Naive thymus-derived CD4-positive, alpha-beta T cell (primary cell): ENCODE measurements at places on chromosomes 2 and 18. TPM values are rescaled to one million over a fixed set of nuclear protein-coding genes. Genes with fewer than 3 reads are reported as not detected.
A peak's percentile ranks its signal among the peaks of the same experiment; 100 is the strongest.

DNA sequence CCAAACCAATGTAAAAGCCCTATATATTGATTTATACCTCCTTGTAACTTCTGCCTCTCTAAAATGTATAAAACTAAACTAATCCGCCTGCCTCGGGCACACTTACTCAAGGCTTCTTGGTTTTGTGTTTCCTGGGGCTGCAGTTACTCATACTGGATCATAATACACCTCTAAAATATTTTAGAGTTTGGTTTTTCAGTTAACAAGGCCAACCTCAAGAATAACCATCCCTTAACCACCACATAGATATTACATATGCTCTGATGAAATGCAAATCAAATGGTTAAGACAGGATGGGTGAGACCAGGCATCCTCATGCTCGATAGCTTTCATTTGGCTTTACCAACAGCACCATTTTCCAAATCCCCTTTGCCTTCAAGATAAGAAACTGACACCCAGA lies 46.4 kb downstream of the UXS1 start:
- H3K27ac ChIP-seq, result no peak overlapping the region
- no peaks in the 10 kb centered on the region for H3K36me3 ChIP-seq
- H3K27me3 ChIP-seq, result no peaks in the 10 kb centered on the region
- no peak for DNase-seq

DNA sequence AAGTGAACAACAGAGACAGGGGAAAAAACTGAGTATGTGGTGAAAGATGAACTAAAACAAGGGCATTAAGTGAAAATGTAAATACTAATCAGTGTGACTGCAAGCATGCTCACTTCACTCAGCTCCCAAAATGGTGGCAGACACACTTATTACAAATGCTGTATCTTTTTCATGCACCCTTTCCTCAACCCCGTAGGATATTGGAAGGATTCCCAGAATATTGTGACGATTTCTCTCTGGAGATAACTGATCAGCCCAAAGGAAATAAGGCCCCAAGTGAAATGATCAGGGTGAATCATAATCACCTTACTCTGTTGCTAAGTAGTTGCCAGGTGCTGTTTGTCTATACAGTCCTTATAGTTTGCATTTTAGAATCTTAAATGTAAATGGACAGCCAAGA lies 138.9 kb upstream of the IL1R2 start:
- H3K27ac ChIP-seq, result no peak overlapping the region
- H3K27me3 ChIP-seq, result no peaks in the 10 kb centered on the region

- no peak for DNase-seq
- H3K36me3 ChIP-seq, result no peaks in the 10 kb centered on the region
- no peaks in the 10 kb centered on the region for H3K27me3 ChIP-seq
- H3K4me1 ChIP-seq, result no peaks in the 10 kb centered on the region
- no peak overlapping the region for H3K27ac ChIP-seq
Measured at GRCh38 chr2:165575044-165575615, 105.6 kb downstream of the CSRNP3 start.

- H3K4me1 ChIP-seq, result peaks cover 8% of the 10 kb centered on the region
- no peaks in the 10 kb centered on the region for H3K27me3 ChIP-seq
- no peak for DNase-seq
- peak overlapping the region; percentile 99 for H3K4me3 ChIP-seq
Measured at GRCh38 chr2:27051902-27052645, 606 bp downstream of the AGBL5 start.

DNA sequence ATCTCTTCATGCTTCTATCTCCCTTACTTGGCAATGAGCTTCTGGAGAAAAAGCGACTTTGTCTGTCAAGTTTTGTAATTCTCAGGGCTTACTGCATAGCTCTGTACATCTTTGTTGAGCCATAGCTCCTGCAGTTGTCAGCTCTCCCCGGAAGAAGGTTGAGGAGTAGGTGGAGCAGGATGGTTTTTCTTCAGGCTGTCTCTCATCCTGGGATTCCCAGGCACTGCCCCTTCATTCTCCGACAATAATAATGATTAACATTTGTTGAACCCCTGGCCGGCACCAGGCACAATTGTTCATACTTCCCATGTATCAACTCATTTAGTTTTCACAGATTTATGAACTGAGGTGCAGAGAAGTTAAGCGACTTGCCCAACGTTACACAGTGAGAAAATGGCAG lies 23.5 kb upstream of the RHOB start:
- no peak overlapping the region for H3K4me3 ChIP-seq
- DNase-seq, result no peak
- H3K36me3 ChIP-seq, result no peaks in the 10 kb centered on the region
- peaks cover 10% of the 10 kb centered on the region for H3K4me1 ChIP-seq

DNA sequence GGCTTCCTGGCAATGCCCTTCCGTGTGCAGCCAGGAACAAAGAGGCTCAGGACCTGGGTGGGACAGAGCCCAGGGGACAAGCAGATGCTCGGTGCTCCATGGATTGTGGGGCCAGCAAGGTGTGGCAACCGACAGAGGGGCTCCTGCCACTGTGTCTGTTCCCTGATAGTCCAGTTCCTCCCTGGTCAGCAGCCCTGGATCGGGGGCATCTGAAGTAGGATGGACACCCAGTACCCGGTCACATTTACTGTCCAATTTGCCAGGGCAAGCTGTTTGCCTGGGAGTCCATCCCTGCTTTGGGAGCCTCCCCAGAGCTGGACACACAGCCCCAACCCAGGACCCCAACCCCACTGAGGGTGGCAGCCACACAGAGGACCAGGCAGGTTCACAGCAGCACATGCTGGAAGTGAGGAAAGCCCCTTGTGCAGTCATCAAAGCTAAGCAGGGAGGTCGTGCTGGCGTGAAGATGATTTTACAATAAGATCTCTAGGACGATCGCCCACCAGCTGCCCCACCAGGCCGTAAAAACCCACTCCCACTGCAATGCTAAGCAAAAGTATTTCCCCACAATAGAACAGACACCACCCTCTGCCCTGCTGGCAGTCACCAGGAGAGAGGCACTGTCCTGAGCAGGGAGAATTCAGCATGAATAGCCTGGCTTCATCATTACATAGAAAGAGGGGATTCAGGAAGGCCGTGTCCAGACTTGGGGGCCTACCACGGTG lies 141.7 kb downstream of the NDUFA10 start:
- H3K27me3 ChIP-seq, result no peaks in the 10 kb centered on the region
- no peak for DNase-seq
- H3K36me3 ChIP-seq, result no peaks in the 10 kb centered on the region
- no peaks in the 10 kb centered on the region for H3K4me1 ChIP-seq
- H3K27ac ChIP-seq, result no peak overlapping the region

DNA sequence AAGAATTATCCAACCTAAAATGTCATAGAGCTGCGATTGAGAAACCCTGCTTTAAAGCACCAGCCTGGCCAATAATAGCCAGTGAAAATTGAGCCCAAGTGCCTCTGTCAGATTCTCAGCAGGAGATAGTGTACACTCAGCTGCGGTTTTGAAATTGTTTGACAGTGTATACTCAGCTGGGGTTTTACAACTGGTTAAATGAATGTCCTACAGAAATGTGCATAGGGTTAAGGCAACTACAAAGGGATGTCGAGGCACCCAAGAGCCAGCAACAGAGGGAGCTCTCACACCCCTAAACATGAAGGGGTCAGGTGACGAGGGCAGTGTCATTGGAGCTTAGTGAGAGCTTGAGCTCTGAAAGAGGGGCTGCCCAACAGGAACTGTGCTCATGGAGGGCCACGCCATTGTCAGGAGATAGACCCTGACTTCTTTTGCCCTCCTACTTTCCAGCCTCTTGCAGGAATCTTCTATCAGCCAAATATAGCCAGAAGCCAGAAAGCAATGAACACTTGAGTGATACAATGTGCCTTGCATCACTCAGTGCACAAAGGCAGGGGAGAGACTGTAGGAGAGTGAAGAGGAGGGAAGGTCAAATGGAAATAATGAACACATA lies 15.1 kb downstream of the ACTG2 start:
- H3K36me3 ChIP-seq, result no peaks in the 10 kb centered on the region
- H3K4me3 ChIP-seq, result no peak overlapping the region
- no peaks in the 10 kb centered on the region for H3K4me1 ChIP-seq
- H3K27me3 ChIP-seq, result no peaks in the 10 kb centered on the region
- DNase-seq, result peak; percentile 44
- H3K27ac ChIP-seq, result no peak overlapping the region

DNA sequence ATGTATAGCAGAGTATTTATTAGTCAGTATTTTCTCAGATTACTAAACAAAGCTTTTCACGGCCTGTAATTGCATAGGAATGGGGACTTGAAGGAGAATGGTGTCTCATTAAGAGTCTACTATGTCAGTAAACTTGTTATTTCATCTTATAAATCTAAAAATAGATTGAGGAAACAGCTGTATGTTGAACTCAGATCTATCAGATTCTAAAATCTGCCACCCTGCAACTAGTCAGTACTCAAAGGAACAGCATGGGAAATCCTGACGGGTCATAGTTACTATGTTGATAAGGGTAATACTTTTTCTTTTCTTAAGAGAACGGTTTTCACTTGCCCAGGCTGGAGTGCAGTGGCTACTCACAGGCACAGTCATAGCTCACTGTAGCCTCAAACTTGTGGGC lies 70.2 kb upstream of the EMILIN2 start:
- H3K36me3 ChIP-seq, result peaks cover 80% of the 10 kb centered on the region
- H3K4me1 ChIP-seq, result no peaks in the 10 kb centered on the region
- no peak for DNase-seq
- no peak overlapping the region for H3K4me3 ChIP-seq
- H3K27me3 ChIP-seq, result no peaks in the 10 kb centered on the region

DNA sequence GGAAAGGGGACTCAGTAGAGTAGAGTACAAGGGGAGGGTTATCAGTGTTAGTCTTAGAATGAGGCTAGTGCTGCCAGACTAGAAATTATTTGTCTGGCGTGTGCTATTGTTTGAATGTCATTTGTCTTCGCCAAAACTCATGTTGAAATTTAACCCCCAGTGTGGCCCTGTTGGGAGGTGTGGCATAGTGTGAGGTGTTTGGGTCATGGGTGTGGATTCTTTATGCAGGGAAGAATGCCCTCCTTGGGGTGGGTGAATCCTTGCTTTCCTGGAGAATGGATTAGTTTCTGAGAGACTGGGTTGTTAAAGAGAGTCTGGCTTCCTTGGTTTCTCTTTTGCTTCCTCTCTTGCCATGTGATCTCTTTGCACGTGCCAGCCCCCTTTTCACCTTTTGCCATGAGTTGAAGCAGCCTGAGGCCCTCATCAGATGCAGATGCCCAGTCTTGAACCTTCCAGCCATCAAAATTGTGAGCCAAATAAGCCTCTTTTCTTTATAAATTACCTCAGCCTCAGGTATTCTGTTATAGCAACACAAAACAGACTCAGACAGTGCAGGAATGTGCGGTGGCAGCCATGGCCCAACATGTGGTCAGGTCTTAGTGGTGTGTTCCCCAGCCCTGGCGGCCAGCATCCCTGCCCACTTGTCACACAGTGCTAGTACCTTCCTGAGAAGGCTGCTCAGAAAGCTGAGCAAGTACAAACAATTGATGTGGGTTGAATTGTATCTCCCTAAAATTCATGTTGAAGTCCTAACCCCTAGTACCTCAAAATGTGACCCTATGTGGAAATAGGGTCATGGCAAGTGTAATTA lies 48.4 kb upstream of the NAB1 start:
- H3K36me3 ChIP-seq, result no peaks in the 10 kb centered on the region
- no peaks in the 10 kb centered on the region for H3K27me3 ChIP-seq
- H3K4me3 ChIP-seq, result no peak overlapping the region
- no peaks in the 10 kb centered on the region for H3K4me1 ChIP-seq
- no peak for DNase-seq

DNA sequence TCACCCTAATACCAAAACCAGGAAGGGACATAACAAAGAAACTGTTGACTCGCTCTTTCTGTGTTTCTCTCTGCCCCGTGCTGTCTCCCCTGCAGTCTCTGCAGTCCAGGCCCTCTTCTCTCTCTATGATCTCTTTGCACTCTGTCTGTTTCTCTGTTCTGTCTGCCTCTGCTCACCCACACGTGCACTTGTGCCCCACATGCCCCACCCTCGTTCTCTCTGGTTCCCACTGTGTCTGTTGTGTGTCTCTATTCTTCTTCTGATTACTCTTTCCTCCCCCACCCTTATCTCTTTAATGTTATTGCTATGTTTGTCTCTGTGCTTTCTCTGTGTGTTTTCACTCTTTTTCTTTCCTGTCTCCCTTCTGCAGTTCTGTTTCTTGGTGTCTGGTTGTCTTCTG lies 54.0 kb downstream of the NAT8 start:
- no peaks in the 10 kb centered on the region for H3K27me3 ChIP-seq
- no peaks in the 10 kb centered on the region for H3K4me1 ChIP-seq
- H3K27ac ChIP-seq, result no peak overlapping the region
- DNase-seq, result no peak
- no peak overlapping the region for H3K4me3 ChIP-seq

GRCh38 chr2:147099845-147100244 lies 745.0 kb upstream of the ACVR2A start:
- H3K4me3 ChIP-seq, result no peak overlapping the region
- no peaks in the 10 kb centered on the region for H3K4me1 ChIP-seq
- no peak for DNase-seq
- H3K27ac ChIP-seq, result no peak overlapping the region
- no peaks in the 10 kb centered on the region for H3K36me3 ChIP-seq

DNA sequence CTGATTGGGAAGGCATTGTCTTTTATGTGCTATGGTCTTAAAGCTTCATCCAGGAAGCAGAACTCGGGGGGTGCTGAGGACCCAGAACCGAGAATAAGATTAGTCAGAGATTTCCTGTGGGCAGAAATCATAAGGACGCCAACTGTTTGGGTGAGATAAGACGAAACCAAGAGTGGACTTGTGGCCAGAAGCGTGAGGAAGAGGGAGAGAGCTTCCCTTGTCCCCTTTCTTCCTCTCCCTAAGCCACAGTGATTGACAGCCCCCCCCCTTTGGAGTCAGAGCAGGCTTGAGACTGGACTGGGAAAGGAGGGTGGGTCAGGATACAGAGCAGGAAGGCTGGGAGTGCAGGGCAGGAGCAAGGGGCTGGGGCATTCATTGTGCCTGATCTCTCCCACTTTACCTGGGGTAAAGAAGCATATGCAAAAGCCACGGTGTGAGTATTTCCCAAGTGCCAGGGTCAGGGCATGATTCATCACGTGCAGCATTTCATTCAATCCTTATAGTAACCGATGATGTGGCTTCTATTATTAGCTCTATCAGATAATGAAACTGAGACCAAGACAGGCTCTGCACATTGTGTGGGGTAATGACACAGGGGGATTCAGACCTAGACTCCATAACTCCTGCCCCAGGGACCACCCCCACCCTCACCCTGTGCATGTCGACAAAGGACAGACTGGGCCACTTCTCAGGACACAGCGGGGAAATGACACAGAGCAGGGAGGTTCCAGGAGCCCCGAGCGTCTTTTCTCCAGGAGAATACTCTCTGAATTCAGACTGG lies 3.0 kb upstream of the IL1RN start:
- H3K36me3 ChIP-seq, result no peaks in the 10 kb centered on the region
- no peaks in the 10 kb centered on the region for H3K4me1 ChIP-seq
- DNase-seq, result no peak

- H3K36me3 ChIP-seq, result no peaks in the 10 kb centered on the region
- H3K27ac ChIP-seq, result no peak overlapping the region
- no peaks in the 10 kb centered on the region for H3K27me3 ChIP-seq
- H3K4me3 ChIP-seq, result no peak overlapping the region
- no peak for DNase-seq
- H3K4me1 ChIP-seq, result no peaks in the 10 kb centered on the region
Measured at GRCh38 chr2:196963043-196963442, 36.5 kb upstream of the PGAP1 start.

Gene TFCP2L1
- total RNA-seq, result 0.24 TPM

Gene CRYGD
- not detected in 2 replicates for total RNA-seq

Gene GRB14
- not detected for total RNA-seq

Gene CD8B
- 23.7 TPM for total RNA-seq

Gene NEU2
- total RNA-seq, result not detected
